ENCODE measurements at places on chromosomes 2 and 18.

DNA sequence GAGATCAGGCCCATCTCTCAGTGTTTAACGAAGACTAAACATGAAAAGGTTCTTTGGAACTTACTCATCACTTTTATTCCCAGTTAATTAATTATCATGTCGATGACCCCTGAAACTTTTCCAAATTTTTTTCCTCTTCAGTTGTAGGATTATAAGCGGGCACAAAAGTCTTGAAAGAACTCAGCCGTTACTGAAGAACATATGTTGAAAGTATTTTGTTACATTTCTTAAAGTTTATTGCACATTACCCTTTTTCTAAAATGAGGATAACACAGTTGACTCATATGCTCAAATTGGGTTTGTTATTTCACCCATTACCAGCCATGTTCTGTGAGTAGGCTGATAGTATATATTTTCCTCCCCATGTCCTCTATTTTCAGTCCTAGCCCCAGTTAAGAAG, 75.9 kb upstream of the COL3A1 start:
- DNase-seq = no peak

GRCh38 chr2:138476186-138476585, 25.4 kb upstream of the SPOPL start:
- DNase-seq = no peak

DNA sequence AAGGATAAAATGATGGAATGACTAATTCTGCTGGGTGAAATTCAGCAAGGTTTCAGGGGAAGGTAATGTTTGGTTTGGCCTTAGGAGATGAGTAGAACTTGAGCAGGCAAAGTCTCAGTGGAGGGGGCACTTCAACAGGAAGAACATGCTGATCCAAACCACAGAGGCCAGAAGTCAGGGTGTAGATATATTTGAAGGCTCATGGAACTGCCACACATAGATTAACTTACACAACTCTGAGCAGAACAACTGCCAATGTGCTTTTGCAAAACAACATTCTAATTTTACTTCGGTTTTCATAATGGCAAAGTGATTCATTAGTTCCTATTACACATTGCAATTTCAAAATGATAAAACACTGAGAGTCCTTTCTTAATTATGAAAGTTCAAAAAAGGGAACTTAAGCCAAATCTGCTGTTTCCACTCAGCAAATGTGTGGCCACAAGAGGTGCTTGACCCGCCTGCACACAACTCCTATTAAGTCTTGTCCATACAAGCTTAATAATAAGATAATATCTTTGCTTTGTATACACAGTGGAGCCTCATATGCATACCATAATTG, 284.8 kb downstream of the MREG start:
- no peak for DNase-seq

- DNase-seq = no peak
These were observed 126.3 kb upstream of the OSR1 start for GRCh38 chr2:19484736-19485135.

GRCh38 chr2:172095146-172095904, 7.4 kb downstream of the DLX2 start:
- no peak for DNase-seq

Data from activated B cell treated with CpG ODN at 0.5 μM for 24 hours (primary cell).